Amygdala (tissue), 56 donors: ENCODE measurements at places on chromosomes 5 and 9.

DNA sequence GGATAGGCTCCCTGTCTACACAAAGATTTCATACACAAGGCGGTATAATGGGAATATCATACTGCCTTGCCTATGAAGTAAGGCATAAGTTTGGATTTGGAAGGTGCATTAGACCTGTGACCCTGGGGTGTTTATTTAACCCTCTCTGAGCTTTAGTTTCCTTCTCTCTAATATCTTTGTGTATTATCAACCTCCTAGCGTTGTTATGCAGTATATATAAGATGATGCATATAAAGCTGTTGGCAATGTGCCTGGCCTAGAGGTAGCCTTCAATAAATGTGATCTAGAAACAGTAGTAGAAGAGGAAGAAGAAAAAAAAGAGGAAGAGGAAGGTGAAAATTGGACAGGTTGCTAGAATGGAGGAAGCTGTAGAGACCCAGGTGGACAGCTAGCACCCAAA is 311.6 kb upstream of the CLINT1 start:
- no peak for DNase-seq

DNA sequence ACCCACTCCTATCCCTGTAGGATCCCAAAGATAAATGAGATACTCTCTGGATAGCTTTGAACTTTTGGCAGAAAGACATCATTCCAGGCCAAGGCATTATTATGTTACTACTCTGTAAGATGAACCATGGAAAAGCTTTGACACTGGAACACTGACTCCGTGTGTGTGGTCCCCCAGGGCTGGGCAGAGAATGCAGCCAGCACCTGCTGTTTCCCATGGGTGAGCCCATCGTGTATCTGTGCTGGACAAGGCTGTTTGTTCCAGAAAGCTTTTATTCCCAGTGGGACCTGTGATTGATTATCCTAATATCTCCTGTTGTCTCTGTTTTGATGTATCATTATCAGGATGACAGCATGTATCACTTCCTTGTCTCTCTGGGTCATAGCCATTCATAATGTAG is 254.9 kb downstream of the SAXO1 start:
- no peak for DNase-seq

DNA sequence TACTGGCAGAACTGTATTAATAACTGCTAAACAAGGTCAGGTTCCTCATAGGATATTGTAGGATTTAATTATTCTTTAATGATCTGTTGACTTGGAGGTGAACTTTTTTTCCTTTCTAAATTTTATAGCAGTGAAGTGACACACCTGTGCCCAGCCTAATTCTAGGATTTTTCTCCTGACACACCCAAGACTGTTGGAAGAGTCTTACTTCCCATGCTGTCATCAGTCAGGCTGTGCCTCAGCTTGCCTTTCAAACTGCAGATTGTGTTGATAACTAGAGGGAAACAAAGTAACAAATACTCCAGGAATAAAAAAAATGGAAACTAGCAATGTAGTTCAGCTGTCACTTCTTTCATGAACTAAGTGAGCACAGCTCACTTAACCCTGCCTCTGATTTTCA is 22.0 kb downstream of the OTULIN start:
- DNase-seq = no peak

- no peak for DNase-seq
These were observed 133.4 kb downstream of the GRIA1 start for GRCh38 chr5:153623751-153624450.

DNA sequence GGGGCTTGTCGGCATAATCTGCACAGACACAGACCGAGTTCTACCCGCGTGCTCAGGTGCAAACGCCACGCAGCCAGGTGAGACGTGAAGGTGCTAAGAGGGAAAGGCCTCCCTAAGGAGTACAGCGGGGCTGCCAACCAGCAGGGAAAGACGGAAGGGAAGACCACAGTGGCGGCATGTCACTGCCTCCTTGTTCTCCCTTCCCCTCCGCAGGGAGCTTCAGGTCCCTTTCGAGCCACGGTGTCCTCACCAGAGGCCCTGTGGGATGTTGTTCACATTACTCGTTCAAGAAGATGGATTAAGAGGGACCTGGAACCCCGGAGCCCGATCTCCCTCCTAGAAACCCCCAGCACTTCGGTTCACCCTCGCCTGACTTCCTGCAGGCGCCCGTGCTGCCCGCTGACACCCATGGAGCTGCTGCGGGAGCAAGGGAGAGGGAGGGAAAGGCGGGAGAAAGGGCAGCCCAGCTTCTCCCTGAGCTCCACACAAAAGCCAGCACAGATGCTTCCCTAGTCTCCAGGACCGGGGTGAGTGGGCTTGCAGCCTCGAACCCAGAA is 686 bp downstream of the BRD9 start:
- no peak for DNase-seq

GRCh38 chr5:57085306-57086081 is 88.4 kb upstream of the GPBP1 start:
- DNase-seq = no peak

GRCh38 chr5:77651343-77651742 is 12.8 kb upstream of the OTP start:
- DNase-seq = no peak

DNA sequence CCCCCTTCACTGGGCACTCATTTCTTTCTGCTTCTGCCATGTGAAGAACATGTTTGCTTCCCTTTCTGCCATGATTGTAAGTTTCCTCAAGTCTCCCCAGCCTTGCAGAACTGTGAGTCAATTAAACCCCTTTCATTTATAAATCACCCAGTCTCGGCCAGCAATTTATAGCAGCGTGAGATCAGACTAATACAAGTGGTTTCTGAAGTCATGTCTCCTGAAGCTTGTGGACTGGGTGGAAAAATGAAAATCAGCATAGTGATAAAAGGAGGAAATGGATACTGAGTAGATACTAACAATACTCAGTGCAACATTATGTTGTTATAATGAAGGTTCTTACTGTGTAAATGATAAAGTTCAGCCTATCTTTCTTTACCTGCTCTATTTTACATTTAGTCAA is 35.1 kb downstream of the NNT start:
- no peak for DNase-seq

GRCh38 chr9:4214486-4214885 is 85.4 kb downstream of the GLIS3 start:
- no peak for DNase-seq

DNA sequence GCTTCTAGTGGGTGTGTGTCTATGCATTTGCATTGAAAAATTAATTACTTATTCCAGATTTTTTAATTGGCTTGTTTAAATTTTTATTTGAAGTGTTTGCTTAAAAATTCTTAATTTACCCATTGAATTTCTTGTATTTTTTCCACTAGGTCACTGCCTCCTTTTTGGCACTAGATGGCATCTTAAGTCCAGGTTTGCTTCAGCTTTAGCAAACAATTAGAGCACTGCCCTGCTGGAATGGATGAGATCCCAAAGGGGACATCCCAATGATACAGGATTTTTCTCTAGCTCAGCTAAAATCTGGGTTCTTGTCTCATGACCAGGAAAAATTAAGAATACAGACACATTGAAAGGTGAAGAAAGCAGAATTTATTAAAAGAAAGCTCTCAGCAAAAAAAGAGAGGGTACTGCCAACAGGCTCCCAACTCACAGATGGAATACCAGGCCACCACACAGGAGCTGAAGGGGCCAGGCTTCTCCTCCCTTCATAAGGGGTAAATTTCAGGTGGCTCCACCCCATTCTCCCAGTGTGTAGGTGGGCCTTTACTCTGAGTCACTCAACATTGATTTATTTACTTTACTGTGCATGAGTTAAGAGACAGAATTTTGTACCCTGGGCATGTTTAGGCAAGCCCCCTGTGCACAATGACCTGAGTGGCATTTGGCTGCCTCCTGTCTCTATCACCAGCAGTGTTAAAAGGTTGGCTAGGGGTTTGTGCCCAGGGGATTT is 532.4 kb downstream of the ANXA1 start:
- no peak for DNase-seq

DNA sequence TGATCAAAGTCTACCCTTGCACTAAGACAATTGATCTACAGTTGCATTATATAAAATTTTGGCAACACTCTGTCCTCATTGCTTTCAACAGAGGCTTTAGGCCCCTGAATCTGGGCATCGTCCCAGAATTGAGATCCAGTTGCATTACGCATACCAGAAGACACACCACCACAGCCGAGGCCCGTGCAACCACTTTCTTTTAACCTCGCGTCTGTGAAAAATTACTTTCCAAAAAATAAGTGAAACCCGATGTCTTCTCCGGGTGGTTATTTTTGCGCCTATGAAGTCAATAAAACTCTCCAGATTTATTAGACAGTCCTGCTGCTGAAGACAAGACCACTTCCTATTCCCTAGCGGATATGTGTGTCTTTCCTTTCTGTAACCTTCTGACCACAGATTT is 52.1 kb upstream of the NFIB start:
- no peak for DNase-seq

- DNase-seq = no peak
These were observed 37.6 kb downstream of the ROPN1L start for GRCh38 chr5:10479154-10479721.

GRCh38 chr9:71681104-71681707 is 87.1 kb downstream of the CEMIP2 start:
- no peak for DNase-seq
